GM04503 (cell line): ENCODE measurements at places on chromosomes 13 and 19.

- no peak for DNase-seq
Measured at GRCh38 chr13:37257051-37257450, 151.6 kb upstream of the CSNK1A1L start.

DNA sequence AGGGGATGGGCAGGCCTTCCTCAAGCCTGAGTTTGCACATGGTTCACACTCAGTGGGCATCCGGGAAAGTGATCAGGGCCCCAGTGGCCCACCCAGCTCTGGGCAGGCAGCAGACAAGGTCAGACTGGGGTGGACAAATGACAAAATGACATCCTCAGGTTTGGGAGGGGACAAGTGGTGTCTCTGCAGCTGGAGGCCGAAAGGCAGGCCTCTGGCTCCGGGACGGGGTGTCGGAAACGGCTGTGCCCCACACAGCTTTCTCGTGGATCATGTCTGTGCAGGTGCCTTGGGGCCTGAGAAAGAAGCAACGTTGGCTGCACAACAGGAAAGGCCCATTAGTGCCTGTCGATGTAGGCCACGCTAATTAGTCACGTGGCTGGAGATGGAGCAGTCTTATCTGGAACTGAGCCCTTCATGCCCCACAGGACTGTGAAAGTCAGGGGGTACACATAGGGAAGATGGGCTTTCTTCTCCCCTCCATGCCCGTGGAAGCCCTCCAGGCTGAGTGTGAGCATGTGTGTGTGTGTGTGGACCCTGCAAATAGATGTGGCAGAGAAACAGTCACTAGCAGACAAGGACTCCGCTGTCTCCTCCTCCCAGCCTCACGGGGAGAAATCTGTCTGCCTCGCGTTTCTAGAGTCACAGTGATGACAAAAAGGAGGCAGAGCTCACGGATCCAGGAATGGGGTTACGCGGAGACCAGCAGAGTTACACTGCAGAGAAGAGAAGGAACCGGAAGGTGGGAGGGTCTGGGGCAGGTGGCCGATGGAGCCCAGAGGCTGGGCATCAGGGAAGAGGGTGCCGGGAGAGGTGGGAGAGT lies 44.2 kb downstream of the CHST8 start:
- DNase-seq = no peak

GRCh38 chr13:25372284-25373081 lies 709 bp downstream of the ATP8A2 start:
- DNase-seq = no peak

DNA sequence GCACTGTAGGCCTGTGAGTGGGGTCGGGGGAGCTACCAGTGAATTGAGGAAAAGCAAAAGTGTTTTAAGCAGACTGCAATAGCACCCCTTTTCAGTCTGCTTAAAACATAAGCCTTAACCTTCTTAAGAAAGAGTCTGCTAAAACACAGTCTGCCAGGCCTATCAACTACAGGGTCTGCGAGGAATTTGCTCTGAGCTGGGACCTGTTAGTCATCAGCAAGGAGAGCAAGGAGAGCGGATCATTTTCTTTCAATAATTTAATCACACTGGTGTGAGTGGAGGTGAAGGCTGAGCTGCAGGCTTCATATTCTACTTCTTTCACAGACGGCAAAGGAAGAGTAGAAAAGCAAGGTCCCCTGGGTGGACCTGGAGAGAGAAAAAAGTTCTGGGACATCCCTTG lies 342.7 kb downstream of the ENOX1 start:
- no peak for DNase-seq

DNA sequence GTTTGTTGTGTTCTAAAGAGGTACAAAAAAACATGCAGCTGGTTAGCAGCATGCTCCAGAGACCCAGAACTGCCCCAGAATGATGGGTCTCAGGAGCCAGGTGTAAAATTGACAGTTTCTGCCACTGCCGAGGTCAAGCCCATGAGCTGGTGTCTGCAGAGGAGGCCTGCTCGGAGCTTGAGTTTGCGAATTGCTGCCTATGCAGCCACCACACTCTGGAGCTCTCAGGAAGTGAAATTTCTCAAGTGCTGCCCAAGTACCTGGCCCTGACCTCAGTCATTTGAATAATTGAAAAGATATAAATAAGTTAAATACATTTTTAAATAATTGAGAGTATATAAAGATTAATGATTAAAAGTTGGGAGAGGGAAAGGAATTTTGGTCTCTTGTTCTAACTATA lies 66.4 kb downstream of the ZAR1L start:
- no peak for DNase-seq

DNA sequence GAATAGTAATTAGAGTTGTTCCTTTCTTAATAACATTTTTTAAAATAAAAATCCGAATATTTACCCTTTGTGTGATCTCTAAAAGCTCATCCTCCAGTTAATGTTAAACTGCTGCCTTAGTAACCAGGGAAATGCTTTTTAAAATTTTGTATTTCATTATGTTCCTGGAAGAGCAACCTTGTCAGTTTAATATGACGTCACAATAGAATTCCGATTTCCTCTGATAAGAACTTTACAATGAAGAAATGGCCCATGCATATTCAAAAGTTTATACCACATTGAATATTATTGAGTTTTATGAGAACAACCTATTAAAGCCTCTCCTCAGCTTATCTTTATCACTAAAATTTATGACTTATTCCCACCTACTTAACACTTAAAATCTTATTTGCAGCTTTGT lies 1566.6 kb downstream of the EFNB2 start:
- DNase-seq = no peak

DNA sequence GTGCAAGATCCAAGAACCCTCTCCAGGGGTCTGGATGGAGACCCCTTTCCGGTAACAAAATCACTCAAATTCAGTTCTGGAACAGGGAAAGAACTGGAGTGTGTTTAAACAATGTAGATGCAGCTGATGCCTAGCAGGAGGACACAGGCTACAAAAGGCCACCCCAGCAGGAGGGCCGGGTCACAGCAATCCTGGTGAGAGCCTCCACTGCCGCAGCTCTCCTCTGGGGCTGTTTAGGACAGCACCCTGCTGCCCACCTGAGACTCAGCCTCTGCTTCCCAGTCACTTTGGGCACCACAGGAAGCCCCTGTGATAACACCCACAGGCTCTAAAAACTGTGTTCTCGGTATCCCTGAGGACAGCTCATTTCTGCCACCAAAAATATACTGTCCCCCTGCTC lies 318.7 kb upstream of the NBEA start:
- DNase-seq = no peak

DNA sequence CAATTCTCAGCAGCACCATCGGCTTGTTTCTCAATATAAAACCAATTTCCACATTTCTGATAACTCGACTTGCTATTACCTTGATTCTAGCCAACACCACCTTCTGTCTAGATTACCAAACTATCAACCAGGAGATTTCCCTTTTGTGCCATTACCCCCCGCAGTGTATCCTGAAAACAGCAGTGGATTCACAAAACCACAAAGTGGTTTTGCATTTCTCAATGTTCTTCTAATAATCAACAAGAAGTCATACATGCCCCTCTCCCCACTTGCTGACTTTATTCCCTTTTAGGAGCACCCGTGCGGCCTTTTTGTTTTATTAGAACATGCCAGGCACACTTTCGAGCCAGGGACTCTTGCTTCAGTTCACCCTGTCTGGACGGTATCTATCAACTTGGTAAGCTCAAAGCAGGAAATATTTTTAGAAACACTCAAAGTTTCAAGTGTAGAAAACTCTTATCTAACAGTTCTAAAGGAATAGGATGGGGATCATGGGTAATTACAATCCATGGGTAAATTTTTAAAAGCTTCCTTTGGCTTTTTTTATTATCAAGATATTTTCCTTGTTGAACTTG lies 967.4 kb downstream of the EFNB2 start:
- DNase-seq = no peak

DNA sequence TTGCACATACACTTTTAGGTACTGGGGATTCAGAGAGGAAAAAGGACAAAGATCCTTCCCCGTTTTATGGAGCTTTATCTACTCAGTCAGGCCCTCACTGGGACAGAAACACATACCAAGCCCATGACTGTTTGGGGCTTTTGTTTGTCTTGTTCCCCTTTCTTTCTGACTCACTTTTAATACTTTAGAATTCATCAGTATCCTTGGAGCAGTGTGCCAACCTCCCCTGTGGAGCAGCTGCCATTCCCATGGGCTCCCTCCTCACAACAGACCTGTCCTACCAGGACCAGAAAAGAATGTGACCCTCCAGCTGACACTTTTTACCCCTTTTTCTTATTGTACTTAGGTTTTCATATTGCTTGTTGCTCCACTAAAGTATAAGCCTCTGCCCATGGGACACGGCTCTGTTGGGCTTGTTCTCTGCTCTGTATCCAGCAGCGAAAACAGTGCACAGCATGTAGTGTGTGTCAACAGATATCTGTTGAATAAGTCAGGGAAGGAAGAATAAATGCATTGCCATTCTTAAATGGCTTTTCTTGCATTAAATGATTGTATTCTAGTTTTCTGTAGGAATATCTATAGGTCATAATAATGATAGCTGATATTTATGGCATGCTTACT lies 431.1 kb downstream of the EFNB2 start:
- peak; percentile 78 for DNase-seq
